ENCODE measurements at places on chromosomes 5 and 9.

- DNase-seq: no peak
These were observed 613.4 kb downstream of the IRX1 start for GRCh38 chr5:4208996-4209395.

- no peak for DNase-seq
These were observed 477.9 kb downstream of the ACTL7B start for GRCh38 chr9:108377881-108378280.

DNA sequence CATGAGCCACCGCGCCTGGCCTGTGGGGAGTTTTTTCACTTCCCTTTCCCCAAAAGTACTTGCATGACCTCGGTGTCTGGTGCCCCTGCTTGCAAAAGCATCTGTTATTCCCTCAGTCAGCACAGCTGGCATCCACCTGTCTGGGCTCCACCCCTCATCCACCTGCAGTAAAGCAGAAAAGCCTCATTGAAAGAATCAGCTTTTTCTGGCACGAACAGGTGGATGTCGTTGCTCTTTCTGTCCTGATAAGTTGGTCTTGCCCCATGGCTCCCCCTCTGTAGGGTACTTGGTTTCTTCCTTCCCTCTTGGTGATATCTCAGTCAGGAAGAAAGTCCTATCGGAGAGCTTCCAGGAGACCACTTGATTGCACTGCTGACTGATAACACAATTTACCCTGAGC, 37.4 kb downstream of the WWC1 start:
- DNase-seq: peak; percentile 27

- DNase-seq: no peak
These were observed 45.0 kb upstream of the SH3PXD2B start for GRCh38 chr5:172499287-172499686.

- peak; percentile 1 for DNase-seq
These were observed 125.9 kb downstream of the APBA1 start for GRCh38 chr9:69546265-69546664.

DNA sequence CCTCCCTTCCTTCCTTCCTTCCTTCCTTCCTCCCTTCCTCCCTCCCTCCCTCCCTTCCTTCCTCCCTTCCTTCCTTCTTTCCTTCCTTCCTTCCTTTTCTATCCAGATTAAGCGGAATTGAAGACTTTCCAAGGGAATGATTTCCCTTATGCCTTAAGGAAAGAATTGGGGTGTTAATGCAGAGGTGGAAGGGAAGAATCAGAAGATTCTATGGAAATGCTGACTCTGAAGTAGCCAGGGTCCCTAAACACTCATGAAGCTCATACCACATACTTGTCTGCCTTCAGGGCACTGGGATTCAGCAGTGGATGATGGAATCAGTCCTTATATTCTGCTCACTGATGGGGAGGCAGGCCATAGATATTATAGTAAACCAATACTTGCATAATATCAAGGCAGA, 48.2 kb downstream of the TNC start:
- no peak for DNase-seq

- DNase-seq: no peak
These were observed 47.2 kb upstream of the FCN2 start for GRCh38 chr9:134833294-134833880.

- DNase-seq: peak; percentile 2
These were observed 48.2 kb downstream of the CDK5RAP2 start for GRCh38 chr9:120531683-120532300.

DNA sequence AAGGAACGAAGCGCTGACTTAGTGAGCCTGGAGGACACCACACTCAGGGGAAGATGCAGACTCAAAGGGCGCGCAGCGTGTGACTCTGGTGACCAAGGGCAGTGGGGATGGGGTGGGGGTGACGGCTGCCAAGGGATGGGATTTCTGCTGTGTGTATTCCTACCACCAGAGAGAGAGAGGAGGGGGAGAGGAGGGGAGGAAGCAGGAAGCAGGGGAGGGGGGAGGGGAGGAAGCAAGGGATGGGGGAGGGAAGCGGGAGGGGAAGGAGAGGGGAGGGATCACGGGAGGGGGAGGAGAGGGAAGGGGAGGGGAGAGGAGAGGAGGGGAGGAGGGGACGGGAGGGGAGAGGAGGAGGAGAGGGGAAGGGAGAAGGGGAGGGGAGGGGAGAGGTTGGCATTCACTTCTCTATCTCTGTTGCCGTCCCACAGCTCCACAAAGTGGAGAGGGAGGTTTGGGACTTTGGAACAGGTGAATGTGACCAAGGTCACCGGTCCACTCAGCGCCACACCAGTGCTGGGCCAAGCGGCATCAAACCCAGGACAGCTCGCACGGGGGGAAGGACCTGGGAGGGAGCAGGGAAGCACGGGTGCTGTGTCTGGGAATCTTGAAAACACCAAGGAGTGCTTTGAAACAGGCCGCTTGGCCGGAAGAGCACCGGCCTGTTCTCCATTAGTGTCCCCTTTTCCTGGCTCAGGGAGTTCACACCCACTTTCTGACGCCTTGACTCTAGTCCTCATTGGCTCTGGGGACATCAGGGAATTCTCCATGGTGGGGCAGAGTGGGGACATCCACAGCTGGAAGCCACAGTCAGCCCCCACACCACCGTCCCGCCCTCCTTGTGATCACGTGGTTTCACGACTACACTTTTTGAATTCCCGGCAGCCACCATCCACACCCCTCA, 77.4 kb downstream of the VAV2 start:
- no peak for DNase-seq

DNA sequence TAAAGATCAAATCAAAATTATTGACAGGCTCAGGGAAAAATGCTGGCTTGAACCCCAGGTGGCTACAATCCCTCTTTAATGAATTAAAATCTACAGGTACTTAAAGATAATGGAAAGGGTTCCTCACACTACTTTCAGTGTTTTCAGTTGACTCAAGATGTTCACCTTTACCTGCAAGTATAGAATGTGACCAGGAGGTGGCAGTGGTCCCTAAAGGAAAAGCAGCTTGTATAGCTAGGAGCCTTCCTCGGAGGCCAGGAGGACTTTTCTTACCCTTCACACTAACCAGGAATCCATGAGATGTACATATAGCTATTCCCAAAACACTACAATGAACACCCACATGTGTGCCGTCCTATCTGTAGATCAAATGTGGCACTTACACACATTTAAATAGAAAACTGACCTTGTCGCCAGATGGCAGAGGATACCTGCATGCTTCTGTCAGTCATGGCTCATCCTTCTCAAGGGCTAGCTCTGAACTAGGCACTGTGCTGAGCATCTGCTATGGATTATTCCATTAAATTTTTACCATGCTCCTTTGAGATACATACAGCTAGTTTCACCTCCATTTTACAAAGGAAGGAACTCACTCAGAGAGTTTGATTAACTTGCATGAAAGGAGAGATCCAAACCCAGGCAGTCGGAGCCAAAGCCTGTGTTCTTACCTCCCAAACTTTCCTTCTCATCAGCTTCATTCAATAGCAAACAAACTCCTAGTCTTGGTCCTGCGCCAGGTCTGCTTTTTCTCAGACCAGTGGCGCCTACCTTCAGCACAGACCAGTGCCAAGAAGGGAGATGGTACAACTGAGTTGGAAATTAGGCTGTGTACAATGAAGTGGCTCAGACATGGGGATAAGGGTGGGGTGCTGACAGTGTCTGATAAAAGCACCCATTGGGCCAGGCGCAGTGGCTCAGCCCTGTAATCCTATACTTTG, 24.5 kb downstream of the C9orf152 start:
- peak; percentile 15 for DNase-seq

GRCh38 chr5:79936646-79937216, 54.3 kb downstream of the MTX3 start:
- no peak for DNase-seq

DNA sequence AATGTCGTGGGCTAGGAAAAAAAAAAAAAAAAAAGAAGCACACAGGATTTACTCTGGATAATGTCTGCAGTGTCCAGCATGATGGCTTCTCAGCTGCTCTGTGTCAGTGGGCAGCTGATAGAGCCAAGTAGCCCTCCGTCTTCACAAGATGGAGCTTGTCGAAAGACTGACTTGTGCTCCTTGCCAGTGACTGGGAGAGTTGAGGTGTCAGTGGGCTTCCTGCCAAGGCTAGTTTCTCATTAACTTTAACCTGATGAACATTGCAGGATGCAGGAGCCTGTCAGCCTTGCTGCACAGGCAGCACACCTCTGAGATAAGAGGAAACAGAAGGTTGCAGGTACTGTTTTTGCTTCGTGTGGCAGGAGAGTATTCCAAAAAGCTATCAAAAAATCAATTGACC, 171.4 kb upstream of the SGCD start:
- no peak for DNase-seq

GRCh38 chr5:67986761-67987160, 228.8 kb upstream of the PIK3R1 start:
- no peak for DNase-seq

DNA sequence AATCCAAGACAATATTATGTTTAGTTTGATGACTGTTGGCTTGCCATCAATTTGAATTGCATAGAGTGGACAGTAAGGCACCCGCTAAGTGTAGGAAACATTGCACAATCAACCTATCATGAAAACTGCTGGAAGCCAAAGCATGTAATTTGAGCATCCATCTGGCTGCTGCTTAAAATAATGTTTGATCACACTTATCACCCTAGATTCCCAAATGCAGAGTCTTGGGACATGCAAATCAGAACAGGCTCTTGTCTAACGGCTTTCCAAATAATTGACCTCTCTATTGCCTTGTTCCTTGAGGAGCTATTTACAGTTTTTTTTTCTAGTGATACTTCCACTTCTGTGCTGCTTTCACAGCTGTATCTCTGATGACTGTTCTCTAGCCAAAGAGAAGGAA, 342.1 kb downstream of the PRR16 start:
- no peak for DNase-seq

- no peak for DNase-seq
These were observed 55.1 kb upstream of the MOCS2 start for GRCh38 chr5:53164478-53165165.

GRCh38 chr5:766666-767431, 17.7 kb downstream of the ZDHHC11B start:
- no peak for DNase-seq

- DNase-seq: no peak
These were observed 611.8 kb downstream of the BNC2 start for GRCh38 chr9:16258708-16259107.

DNA sequence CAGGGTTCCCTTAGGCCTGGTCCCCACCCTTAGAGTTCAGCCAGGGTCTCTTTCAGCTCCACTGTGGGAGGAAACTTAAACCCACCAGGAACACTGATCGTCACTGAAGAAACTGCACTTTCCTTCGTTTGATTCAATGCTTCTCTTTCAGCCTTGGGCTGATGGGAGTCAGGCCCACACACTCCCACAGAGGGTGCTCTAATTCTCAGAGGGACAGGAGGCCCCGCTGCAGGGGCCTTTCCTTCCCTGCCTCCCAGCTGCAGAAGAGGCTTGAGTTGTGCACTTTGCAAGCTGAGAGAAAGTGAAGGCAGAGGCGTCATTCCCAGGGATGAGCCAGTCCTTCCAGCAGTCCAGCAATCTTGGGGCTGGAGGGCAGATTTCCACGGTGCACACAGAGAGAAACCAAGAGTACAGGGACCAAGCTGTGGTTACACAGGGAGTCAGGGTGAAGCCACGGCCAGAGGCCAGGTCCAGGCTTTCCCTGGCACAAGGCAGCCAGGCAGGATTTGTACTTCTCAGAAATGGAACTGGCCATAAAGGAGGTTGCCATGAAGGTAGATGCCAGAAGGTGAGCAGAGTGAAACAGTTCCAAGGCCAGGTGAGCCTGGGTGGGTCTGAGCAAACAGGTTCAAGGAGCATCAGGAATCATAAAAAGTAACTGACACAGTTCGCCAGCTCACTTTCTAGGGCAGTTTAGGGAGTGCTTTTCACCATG, 10.4 kb upstream of the GLIPR2 start:
- DNase-seq: no peak

DNA sequence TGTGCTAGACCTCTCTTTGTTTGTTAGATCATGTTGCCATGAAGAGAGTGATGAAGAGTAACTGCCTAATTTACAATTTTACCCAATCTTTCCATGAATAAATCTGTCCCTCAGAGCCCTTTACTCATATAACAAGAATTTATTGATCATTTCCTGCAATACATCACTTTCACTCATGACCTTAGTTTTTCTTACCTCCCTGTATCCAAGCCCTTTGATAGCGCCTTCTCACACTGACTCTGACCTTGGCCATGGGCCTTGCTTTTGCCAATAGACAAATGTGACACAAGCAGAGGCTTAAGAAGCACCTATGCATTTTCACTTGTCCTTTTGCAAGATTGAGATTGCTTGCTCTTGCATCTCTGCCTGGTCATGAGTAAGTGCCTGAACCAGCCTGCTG, 288.1 kb downstream of the NNT start:
- no peak for DNase-seq

Measured in NCI-H526 treated with DMSO at 0.1 percent for 48 hours (cell line).